Ascending aorta (tissue), 2 donors: ENCODE measurements at places on chromosomes 5 and 9.
A peak's percentile ranks its signal among the peaks of the same experiment; 100 is the strongest.

- H3K4me1 ChIP-seq = peaks cover 10% of the 10 kb centered on the region
- DNase-seq = no peak
- peak overlapping the region; percentile 22 for H3K27ac ChIP-seq
- peaks cover 8% of the 10 kb centered on the region for H3K36me3 ChIP-seq
- H3K27me3 ChIP-seq = no peaks in the 10 kb centered on the region
- no peak overlapping the region for H3K4me3 ChIP-seq
These were observed 42.7 kb downstream of the NCS1 start for GRCh38 chr9:130214776-130215340.

DNA sequence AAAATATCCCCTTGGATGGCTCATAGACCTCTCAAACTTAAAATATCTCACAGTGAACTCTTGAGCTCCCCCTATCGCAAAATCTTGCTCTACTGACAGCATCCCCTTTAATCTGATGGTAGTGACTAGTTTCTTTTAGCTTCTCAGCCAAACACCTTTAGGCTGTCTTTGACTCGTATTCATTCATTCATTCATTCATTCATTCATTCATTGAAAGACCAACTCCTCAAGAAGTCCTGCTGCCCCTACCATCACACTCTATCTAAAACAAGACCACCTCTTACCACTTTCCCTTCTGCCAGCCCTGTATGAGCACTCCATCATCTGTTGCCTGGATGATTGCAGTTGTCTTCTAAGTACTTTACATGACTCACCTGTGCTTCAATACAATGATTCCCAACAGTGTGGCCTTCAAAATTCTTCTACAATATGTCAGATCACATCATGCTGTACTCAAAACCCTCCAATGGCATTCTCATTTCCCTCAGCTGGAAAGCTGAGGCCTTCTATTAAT lies 46.8 kb downstream of the ITGA2 start:
- no peak overlapping the region for H3K4me3 ChIP-seq
- no peaks in the 10 kb centered on the region for H3K36me3 ChIP-seq
- no peak overlapping the region for H3K27ac ChIP-seq
- no peak for DNase-seq
- no peaks in the 10 kb centered on the region for H3K27me3 ChIP-seq

DNA sequence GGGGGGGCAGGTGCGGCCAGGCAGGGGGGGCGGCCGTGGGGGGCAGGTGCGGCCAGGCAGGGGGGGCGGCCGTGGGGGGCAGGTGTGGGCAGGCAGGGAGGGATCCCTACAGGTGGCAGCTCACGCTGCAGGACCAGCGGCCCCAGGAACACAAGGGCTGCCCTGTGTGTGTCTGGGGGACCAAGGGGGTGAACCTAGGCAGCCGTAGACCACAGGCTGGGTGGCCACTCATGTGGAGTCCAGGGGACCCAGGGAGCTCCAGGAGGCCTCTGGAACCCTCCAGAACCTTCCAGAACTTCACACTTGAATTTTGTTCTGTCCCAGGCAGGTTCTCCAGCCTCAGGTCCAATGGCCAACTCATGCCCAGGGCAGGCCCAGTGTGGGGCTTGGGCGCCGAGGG lies 51.6 kb upstream of the EGFL7 start:
- no peak overlapping the region for H3K4me3 ChIP-seq
- H3K36me3 ChIP-seq = no peaks in the 10 kb centered on the region
- no peak overlapping the region for H3K27ac ChIP-seq
- no peak for DNase-seq

GRCh38 chr5:75496026-75496425 lies 15.4 kb downstream of the CERT1 start:
- no peak for DNase-seq
- peaks cover 2% of the 10 kb centered on the region for H3K36me3 ChIP-seq
- H3K4me1 ChIP-seq = no peaks in the 10 kb centered on the region
- H3K27ac ChIP-seq = no peak overlapping the region

DNA sequence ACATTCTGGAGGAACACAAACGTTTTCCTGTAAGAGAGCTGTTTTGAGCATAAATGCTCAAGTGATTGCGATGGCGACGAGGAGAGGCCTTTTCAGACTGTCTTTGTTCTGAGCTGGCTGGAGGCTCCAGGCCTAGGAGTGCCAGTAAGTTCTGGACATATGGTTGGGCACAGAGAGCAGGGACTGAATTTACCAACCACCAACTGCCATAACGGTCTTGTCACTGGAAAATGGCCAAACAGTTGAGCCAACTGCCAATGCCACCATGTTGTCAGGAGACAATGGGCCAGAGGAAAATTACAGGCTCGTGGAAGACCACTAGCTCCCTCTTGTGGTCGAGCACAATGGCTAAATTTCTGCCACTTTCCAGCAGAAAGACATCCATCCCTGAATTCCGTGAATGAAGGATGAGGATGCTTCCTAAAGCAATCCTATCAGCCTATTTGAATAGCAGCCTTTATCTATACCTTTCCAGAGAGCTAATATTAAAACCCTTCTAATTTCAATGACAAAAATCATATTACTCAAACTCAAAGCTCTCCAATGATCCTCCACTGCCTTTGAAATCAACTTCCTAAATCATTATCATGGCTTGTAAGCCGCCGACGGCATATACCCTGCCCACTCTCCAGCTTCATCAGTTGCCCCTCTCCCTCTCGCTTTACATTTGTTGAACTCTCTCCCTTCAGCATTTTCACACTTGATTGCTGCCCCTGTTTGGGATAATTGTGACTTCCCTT lies 66.9 kb upstream of the GLIS3 start:
- H3K27me3 ChIP-seq = no peaks in the 10 kb centered on the region
- no peak for DNase-seq
- H3K27ac ChIP-seq = no peak overlapping the region

- no peak for DNase-seq
- no peak overlapping the region for H3K4me3 ChIP-seq
- H3K4me1 ChIP-seq = no peaks in the 10 kb centered on the region
- H3K27me3 ChIP-seq = no peaks in the 10 kb centered on the region
These were observed 275.3 kb upstream of the CDH6 start for GRCh38 chr5:30918171-30918570.

GRCh38 chr5:150302301-150303069 lies at the start of gene ARSI:
Gene ARSI, minus strand, starts transcription at chr5:150302905. Its CDS starts 532 bp downstream, at chr5:150302373.
- H3K4me1 ChIP-seq = peaks cover 8% of the 10 kb centered on the region
- H3K27ac ChIP-seq = peak within 1 kb of the TSS; percentile 33
- H3K4me3 ChIP-seq = peak within 1 kb of the TSS; percentile 46
- H3K27me3 ChIP-seq = no peaks in the 10 kb centered on the region

DNA sequence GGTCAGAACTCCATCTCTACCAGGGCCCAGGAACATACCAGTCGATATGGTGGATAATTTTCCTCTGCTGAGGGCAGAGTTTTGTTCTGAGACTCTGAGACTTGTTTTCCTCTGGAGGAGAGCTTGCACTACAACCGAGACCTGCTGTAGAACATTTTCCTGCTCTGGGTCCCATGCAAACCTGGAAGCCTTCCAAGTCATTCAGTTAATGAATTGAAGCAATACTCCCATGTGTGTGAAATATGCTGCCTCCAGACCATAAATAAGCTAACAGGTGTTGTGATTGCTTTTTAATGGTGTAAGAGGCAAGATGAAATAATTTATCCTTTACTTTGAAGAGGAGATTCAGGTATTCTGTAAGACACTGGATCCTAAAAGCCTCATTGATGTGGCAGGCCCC lies 372.8 kb downstream of the TMEM167A start:
- H3K4me1 ChIP-seq = no peaks in the 10 kb centered on the region
- no peaks in the 10 kb centered on the region for H3K27me3 ChIP-seq
- no peak for DNase-seq
- no peak overlapping the region for H3K27ac ChIP-seq
- no peak overlapping the region for H3K4me3 ChIP-seq
- no peaks in the 10 kb centered on the region for H3K36me3 ChIP-seq

DNA sequence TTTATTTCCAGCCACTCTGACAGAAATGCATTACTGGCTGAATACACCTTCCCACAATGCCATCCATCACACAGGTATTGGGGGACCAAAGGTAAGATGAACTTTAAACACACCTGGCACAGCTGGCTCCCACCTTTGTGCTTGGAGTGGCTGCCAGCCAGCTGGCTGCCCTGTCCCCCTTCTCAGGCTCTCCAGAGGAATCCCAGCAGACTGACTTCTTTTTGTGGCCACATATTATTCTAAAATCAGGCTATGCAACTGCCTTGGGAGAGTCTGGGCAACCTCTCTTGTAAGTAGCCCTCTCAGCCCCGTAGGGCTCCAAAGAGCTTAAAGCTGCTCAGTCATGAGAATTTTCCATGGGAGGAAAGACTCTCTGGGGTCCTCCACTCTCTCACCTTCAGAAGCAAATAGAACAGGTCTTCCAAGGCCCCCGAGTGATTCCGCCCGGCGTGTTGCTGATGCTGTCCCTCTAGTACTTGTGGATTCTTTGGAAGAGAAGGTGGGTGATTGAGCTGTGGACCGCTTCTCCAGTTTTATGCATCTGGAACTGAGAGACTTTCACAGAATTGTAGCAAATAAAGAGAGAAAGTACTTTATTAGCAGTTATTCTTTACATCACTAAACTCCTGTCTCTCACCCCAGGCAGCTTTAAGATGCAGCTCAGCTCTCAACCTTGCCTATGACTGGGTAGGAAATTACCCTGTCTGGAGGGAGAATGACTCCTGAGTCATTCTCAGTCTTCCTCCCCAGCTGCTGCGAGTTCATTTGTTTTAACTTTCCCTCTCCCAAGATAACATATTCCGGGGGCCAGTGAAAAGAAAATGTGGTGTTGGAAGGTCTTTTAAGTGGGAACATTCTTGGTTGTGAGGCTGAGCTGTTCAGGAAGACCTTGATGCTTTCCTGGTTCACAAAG lies 159.4 kb upstream of the PITX1 start:
- H3K4me3 ChIP-seq = no peak overlapping the region
- H3K27me3 ChIP-seq = no peaks in the 10 kb centered on the region
- peaks cover 9% of the 10 kb centered on the region for H3K4me1 ChIP-seq
- H3K36me3 ChIP-seq = no peaks in the 10 kb centered on the region

DNA sequence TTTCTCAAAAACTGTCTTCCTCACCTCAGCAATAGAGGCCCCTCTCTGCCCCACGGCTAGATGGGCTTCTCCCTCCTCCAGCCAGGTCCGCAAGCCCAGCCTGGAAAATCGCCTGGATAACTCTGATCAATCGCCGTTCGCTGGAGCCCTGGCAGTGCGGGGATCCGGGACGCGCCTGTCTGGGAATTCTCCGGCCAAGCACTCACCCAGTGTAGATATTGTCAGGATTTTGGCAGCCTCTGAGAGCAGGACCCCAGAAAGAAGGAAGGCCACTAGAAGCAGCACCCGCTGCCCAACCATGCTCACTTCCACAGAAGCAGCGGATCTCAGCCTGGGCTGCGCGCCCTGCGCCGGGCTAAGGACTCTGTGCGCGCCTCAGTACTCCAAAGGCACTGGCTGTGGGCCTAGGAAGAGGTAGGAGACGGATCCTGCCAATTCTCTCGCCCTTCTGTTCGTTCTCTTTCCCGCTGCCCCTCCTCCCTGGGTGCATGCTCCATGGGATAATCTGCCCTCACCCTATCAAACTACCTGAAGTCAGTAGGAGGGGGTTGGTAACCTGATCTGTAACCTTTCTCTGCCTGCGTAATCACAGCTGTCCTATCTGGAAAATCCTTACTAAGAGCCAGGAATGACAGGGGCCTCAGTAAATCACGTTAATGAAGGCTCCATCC lies at the start of gene UGT3A1:
UGT3A1 (minus strand) TSS at position 450 of the 671 bp plus-strand sequence; CDS start at position 300, 150 bp downstream.
- H3K27me3 ChIP-seq = no peaks in the 10 kb centered on the region
- no peaks in the 10 kb centered on the region for H3K4me1 ChIP-seq
- H3K4me3 ChIP-seq = no peak within 1 kb of the TSS

GRCh38 chr5:79109527-79110492 lies 1.8 kb upstream of the BHMT start:
- no peaks in the 10 kb centered on the region for H3K4me1 ChIP-seq
- peaks cover 9% of the 10 kb centered on the region for H3K27me3 ChIP-seq
- no peaks in the 10 kb centered on the region for H3K36me3 ChIP-seq

- no peaks in the 10 kb centered on the region for H3K36me3 ChIP-seq
- DNase-seq = no peak
- H3K4me3 ChIP-seq = no peak overlapping the region
These were observed 674.5 kb downstream of the CETN3 start for GRCh38 chr5:89735082-89735481.

- no peak overlapping the region for H3K4me3 ChIP-seq
- no peaks in the 10 kb centered on the region for H3K4me1 ChIP-seq
- H3K27ac ChIP-seq = no peak overlapping the region
These were observed 9.6 kb upstream of the MSH3 start for GRCh38 chr5:80644900-80645299.

DNA sequence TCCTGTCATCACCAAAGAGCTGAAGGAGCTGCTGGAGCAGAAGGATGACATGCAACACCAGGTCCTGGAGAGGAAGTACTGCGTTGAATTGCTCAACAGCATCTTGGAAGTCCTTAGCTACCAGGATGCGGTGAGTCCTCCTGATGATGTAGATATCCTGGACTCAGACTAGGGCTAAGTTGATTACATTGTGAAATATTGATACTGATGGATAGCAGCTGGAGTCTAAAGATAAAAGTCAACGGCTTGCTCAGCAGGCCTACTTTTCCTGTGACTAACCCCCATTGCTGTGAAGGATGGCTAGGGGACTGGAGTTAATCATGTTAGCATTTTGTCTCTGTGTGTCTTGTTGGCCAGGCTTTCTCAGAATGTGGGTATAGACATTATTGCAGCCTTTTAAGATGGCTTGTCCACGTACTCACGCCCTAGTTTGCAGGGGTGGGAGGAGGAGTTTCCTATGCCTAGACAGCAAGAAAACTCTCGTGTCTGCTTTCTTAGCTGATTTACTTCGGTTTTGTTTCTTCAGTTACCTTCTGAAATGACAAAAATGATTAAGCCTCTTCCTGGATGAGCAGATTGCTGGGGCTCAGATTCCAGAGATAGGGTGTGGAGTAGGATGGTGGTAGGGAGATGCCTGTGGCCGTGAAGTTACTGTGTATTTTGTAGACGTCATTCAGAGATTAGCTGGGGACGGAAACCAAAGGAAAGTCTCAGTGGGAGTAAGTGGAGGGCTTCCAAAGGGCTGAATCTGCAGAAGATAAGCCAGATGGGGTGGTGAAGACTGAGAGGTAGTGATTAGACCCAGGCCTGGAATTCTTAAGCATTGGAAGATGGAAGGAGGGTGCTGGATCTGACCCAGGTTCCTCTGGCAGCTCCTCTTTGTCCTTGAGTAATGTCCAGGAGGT lies 166.3 kb downstream of the DOCK2 start:
- no peak for DNase-seq
- H3K27ac ChIP-seq = no peak overlapping the region
- H3K4me3 ChIP-seq = no peak overlapping the region
- H3K27me3 ChIP-seq = no peaks in the 10 kb centered on the region

GRCh38 chr9:95725045-95725444 lies 150.4 kb upstream of the ERCC6L2 start:
- DNase-seq = no peak
- no peaks in the 10 kb centered on the region for H3K27me3 ChIP-seq
- no peaks in the 10 kb centered on the region for H3K36me3 ChIP-seq
- H3K4me3 ChIP-seq = no peak overlapping the region
- H3K27ac ChIP-seq = no peak overlapping the region
- no peaks in the 10 kb centered on the region for H3K4me1 ChIP-seq

GRCh38 chr5:175235251-175235960 lies 208.6 kb downstream of the DRD1 start:
- no peaks in the 10 kb centered on the region for H3K4me1 ChIP-seq
- H3K36me3 ChIP-seq = no peaks in the 10 kb centered on the region
- DNase-seq = no peak
- H3K27ac ChIP-seq = no peak overlapping the region
- H3K4me3 ChIP-seq = no peak overlapping the region
- no peaks in the 10 kb centered on the region for H3K27me3 ChIP-seq

GRCh38 chr5:21168557-21168956 lies 1180.6 kb upstream of the CDH18 start:
- no peak overlapping the region for H3K27ac ChIP-seq
- H3K27me3 ChIP-seq = no peaks in the 10 kb centered on the region
- no peaks in the 10 kb centered on the region for H3K36me3 ChIP-seq
